ENCODE measurements at places on chromosomes 12 and 14.

GRCh38 chr12:79420146-79420618 lies 270.6 kb downstream of the PAWR start:
- DNase-seq, result no peak

DNA sequence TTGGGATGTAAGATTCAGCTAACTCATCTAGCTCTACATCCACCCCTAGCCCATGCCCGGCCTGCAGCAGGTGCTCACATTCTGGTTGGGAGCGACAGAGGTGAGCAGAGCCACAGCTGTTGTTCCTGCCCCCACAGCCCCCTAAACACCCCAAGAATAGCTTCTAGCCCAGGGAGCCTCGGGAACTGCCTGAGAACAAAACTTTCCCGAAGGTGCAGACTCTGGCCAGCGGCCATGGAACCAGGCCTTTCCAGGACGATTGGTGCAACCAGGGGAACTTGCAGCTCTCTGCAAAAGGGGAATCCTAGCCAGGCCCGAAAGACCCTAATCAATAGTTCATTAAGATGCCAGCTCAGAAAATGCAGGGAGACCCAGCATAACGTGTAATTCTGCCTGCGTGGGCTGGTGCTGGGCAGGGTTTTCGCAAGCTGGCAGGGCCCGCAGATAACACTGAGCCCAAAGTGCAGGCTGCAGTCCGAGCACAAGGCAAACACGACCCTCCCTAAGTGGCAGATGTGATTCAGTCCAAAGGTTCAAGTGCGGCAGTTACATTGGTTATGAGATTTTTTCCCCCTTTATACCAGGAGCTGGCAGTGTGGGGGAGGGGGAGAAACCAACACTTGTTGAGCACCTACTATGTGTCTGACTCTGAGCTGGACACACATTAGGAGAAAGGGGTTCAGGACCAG lies 122.5 kb upstream of the MAP1LC3B2 start:
- DNase-seq, result no peak

DNA sequence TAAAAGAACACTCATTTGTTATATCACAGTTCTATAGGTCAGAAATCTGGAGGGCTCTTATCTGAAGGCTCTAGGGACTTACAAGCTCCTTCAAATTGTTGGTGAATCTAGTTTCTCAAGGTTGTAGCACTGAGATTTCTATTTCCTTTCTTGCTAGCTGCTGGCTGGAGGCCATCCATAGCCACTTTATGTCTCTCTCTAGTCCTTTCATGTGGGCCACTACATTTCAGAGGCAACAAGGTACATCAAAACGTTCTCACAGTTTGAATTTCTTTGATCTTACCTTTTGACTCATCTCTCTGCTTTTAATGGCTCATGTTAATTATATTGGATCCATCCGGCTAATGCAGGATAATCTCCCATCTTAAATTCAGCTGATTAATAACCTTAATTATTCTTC lies 286.8 kb downstream of the DIO2 start:
- DNase-seq, result no peak

DNA sequence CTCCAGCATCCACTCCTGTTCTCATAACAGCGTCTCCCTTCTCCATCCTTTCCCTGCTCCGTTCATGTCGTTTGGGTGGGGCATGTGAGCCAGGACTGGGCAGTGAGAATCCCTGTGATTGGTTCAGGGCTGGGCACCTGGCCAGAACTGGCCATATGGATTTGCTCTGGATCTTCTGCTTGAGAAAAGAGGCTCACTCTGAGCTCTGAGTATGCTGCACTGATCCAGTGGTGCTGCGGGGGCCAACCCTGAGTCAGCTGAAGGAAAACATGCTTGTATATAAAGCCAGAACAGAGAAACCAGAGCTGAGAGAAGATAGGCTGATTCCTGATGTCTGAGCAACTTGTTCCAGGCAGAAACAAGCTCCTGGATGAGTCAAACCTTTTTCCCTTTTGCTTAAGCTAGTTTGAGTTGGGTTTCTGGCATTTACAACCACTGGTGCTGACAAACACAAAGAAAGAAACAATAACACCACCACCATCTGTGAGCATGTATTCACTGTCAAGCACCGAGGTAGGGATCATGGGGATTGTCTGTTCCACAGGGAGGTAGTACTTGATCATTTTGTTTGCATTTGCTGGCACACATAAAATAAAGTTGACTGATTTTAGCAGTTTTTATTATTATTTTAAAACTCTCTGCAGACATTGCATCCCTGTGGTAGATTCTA lies 14.0 kb upstream of the HPD start:
- DNase-seq, result no peak

DNA sequence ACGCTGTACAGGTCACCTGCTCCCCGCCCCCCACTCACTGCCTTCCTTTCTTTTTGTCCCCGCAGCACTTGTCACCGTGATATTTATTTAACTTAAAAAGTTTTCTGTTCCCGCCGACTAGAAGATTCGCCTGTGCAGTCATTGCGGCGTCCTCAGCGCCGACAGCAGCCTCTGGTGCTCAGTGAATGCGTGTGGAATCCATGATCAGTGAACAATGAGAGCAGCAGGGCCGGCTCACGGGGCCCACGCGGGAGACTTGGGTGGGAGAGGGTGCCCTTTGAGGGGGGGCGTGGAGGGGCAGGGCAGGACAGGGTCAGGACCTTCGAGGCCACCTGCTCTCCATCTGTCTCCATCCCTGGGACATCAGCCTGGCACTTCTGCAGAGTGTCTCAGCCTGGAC lies 24.5 kb downstream of the BEGAIN start:
- DNase-seq, result no peak

DNA sequence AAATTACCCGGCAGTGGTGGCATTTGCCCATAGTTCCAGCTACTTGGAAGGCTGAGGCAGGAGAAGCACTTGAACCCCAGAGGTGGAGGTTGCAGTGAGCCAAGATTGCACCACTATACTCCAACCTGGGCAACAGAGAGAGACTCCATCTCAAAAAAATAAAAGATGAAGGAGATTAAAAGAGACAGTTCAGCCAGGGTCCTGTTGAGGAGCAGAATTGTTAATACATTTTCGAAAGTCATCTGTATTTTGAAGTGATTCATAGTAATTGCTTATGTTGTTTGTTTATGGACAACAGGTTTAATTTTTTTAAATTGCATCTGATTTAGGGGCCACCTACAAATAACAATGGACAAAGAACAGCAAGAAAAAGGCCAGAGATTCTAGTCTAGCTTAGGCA lies 112.9 kb downstream of the DIP2B start:
- no peak for DNase-seq

GRCh38 chr12:123942238-123942653 lies 30.4 kb downstream of the CCDC92 start:
- DNase-seq, result no peak

GRCh38 chr12:27841392-27841882 lies 61.4 kb upstream of the MANSC4 start:
- DNase-seq, result no peak

GRCh38 chr12:44627387-44628166 lies 248.5 kb downstream of the NELL2 start:
- DNase-seq, result no peak

- DNase-seq, result no peak
These were observed 74.6 kb downstream of the PPP2R5C start for GRCh38 chr14:101836135-101836534.

- peak; percentile 87 for DNase-seq
These were observed at the start of gene ACVR1B for GRCh38 chr12:51951199-51951842. ACVR1B (plus strand) TSS chr12:51951699; CDS start chr12:51951744, 45 bp downstream.

Data from CD8-positive, alpha-beta memory T cell (primary cell).